ENCODE measurements at places on chromosomes 12 and 14.

GRCh38 chr14:60632257-60632656 lies 17.0 kb downstream of the SIX1 start:
- DNase-seq: no peak

- no peak for DNase-seq
Measured at GRCh38 chr12:55957106-55957859, 8.6 kb downstream of the PMEL start.

- DNase-seq: no peak
Measured at GRCh38 chr14:37124614-37125013, 47.8 kb downstream of the SLC25A21 start.

DNA sequence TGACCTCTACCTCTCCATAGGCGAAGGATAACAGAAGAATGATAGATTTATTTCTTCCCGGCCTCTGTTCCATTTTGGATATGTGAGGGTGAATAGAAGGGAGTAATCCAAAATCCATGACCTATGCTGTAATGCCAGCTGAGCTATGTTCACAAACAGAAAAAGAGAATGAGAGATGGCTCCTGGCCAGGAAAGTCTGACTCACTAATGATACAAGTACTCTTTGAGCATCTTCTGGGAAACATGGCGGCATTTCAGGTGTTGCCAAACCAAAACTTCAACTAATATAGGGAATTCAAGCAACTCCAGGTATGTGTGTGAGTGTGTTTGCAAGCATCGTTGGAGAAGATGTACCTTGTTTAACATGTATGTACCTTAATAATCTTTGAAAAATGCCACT lies 55.1 kb downstream of the MED13L start:
- no peak for DNase-seq
